ENCODE measurements at places on chromosomes 2 and 18.

DNA sequence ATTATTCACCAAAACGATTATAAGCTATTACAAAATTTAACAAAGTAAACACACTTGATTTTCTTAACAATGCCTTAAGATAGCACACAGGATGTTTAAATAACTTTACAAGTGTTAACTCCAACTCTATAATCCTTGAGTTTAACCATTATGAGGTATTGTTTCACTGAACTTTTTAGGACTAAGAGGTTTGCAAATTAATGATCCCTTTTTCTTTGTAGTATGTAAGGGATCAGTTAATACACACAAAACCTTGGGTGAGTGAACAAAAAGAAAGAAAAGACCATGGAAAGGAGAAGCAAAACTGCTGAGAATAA, 21.5 kb upstream of the TFPI start:
- no peak for DNase-seq

DNA sequence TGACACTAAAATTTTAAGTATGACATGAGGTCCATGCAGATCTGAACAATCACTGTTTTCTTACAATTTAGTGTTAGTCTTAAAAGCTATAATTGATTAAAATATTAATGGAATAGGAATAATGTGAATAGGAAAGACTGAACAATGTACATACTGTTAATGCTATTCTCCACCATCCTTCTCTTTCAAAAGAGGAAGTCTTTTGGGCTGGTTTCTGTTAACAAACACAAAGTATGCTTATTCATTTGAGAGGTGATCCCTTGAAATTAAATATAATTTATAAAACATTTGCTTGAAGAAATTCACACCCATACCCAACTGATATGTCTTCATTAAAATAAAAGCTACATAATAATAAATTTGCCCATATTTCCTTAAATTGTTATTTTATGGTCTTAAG, 2.3 kb downstream of the STPG4 start:
- no peak for DNase-seq

- DNase-seq: no peak
Measured at GRCh38 chr2:212548455-212548819, 9.8 kb upstream of the ERBB4 start.

GRCh38 chr2:62471816-62472215, 34.2 kb downstream of the TMEM17 start:
- no peak for DNase-seq

DNA sequence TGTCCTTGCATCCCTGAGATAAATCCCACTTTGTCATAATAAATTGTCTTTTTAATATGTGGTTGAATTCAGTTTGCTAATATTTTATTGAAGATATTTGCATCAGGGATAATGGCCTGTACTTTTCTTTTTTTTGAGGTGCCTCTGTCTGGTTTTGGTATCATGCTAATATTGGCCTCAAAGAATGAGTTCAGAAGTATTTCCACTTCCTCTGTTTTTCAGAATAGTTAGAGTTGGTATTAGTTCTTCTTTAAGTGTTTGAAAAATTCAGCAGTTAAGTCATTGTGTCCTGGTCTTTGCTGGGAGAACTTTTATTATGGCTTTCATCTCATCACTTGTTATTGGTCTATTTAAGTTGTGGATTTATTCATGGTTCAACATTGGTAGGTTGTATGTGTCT, 464.1 kb upstream of the CRIM1 start:
- no peak for DNase-seq

DNA sequence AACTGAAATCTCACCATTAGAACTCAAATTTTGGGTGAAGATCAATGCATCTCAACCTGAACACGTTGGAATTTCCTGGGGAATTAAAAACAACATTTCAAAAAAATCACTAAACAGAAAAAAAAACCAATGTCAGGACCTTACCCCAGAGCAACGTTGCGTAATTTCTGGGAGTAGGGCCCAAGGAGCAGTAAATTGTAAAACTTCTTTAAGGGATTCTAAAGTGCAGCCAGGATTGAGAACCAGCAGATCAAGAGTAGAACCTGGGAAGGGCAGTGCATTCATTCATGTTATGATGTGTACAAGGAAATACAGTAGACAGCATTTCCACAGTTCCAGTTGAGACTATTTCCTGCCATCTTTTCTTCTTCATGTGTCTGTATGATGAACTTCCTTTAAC, 56.9 kb downstream of the RHBDD1 start:
- no peak for DNase-seq

Data from activated naive CD4-positive, alpha-beta T cell treated with anti-CD3 and anti-CD28 coated beads, Interleukin-2, amount 50 U/mL, for 16 hours (primary cell).